ENCODE measurements at places on chromosomes 7 and 10.

GRCh38 chr10:102102421-102102820 lies 17.7 kb downstream of the LDB1 start:
- DNase-seq = no peak

DNA sequence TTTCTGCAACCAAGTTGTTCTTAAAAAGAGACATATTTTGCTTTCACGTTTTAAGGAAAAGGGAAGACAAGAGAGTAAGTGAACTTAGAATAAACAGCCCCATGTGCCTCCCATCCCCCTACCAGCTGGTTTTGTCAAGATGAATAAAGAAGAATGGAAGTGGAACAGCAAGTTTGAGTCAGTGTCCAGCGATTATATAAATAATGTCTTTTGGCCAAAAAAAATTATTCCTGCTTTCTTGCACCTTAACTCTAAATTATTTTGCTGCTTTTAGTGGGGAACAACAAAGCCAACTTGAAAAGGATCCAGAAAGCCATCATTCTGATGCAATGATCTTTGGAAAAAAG lies 82.4 kb upstream of the TRIL start:
- DNase-seq = no peak

- no peak for DNase-seq
Observed at GRCh38 chr10:24449769-24450310, 240.9 kb downstream of the KIAA1217 start.

DNA sequence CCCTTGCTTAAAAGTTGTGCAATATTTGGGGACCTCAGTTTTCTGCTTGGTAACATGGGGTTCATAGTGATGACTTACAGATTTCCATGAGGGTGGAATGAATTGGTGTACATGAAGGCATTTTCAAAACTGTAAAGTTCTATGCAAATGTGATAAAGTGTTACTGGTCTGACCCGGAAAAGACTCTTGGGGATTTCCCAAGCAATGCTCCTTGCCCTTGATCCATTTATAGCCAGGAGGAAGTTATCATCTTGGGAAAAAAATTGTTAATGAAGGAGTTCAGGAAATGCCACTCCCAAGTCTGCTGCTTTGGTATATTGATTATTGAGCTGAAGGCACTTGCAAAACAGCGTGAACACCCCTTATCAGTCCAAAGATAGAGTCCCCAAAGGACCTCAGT lies 96.3 kb upstream of the ZPBP start:
- DNase-seq = no peak

- DNase-seq = no peak
Observed at GRCh38 chr7:5303591-5304505, 21.1 kb downstream of the SLC29A4 start.

GRCh38 chr7:123784263-123784662 lies 35.5 kb upstream of the WASL start:
- DNase-seq = no peak

DNA sequence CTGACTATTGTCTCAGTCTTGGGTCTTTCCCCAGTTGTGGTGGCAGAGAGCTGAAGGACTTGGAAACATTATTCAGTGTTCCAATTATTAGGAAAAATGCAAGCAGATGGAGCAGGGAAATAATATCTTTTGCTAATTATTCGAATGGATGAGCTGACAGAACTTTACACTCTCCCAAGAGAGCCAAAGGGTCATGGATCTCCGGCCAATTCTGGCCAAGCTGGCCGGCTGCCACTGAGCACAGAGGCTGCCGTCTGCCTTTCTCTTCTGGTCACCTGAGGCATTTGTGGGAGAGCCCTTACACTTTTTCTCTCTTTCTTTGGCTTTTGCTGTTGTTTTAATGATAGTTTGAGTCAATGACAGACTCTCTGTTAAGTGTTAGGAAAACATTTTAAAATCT lies 22.2 kb upstream of the CNTNAP2 start:
- DNase-seq = no peak

GRCh38 chr10:83023662-83024061 lies 1115.6 kb upstream of the GHITM start:
- no peak for DNase-seq

DNA sequence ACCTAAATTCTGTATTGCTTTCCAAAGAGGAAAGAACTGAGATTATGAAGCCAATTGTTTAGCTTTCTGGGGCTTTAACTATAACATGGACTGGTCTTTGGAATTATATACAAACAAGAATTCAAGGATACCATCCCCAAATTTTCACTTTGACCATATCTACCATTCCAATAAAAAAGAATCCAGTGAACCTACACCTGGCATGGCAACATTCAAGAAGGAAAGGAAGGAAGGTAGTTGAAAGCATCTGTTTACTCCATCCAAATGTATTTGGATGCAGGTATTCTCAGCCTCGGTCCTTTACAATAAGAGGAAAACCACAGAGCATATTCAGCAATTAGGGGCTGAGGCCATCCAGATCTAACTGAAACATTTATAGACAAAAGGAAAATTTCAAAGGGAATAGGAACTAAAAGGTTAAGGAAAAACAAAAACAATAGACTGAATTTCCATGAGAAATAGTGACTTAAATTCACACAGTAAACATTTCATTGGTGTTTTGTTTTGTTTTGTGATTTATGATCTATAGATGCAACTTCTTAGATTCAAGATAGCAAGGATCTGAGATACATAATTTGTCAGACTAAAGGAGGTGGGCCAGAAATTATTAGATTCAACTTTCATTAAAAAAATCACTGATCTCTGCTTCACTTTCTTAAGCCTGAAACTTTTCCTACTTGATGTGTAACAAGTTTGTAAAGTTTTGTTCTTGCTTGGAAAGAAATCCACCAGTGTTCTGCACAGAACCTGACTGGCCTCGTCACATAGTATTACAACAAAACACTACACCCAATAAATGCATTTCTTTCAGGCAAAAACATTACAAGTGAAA lies 12.7 kb downstream of the SKIDA1 start:
- peak; percentile 40 for DNase-seq

GRCh38 chr10:36946598-36946997 lies 178.8 kb upstream of the ANKRD30A start:
- no peak for DNase-seq

- DNase-seq = peak; percentile 68
Observed at GRCh38 chr7:105487579-105488571, 34.2 kb downstream of the PUS7 start.

- DNase-seq = no peak
Observed at GRCh38 chr10:6470894-6471618, 109.0 kb downstream of the PRKCQ start.

DNA sequence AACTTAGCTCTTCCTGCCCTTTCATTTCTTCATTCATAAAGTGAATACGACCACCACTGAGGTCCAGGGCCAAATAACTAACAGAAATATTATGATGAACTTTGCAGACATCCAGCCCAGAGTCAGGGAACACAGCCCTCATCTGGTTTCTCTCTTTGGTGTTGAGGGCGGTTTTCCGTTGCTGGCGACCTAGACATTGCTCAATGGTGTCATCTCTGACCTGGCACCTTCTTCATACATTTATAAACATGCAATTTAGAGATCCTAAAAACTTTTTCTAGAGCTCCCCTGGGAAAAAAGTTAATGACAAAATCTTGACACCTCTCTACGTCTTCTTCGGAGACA lies 324 bp upstream of the TET1 start:
- no peak for DNase-seq

DNA sequence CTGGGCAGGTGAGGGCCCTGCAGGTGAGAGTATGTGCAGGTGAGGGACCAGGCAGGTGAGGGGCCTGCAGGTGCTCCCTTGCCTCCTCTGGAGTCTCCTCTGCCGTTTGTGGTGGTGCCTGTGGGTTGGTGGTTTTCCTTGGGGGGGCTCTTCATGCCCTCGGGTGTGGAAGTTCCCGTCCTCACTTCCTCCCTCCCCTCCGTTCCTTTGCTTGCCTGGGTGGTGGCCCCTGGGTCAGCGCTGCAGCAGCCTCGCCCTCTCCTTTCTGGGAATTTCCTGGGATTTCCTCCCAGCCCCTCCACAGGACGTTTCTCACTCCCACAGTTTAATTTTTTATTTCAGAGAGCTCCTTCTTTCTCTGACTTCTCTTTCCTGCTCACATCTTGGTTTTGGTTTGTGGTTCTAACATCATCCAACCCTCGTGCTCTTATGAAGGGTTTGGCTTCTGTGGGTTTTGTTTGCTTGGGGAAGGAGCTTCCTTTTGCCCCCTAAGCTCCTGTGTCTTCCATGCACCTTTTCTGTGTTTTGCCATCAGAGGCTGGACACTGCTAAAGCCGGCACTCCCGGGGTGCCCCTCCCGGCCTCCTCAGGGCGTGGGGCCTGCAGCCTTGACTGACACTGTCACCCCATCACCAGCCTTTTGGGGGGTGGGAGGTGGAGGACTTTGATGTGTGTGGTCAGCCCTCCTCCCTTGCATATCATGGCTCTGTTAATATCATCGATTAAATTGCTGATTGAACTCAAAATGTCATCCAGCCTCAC lies 29.2 kb upstream of the ADGRA1 start:
- DNase-seq = no peak

- DNase-seq = no peak
Observed at GRCh38 chr7:105819559-105819958, 56.8 kb downstream of the ATXN7L1 start.

GRCh38 chr7:17994079-17994850 lies 33.4 kb downstream of the PRPS1L1 start:
- peak; percentile 31 for DNase-seq

DNA sequence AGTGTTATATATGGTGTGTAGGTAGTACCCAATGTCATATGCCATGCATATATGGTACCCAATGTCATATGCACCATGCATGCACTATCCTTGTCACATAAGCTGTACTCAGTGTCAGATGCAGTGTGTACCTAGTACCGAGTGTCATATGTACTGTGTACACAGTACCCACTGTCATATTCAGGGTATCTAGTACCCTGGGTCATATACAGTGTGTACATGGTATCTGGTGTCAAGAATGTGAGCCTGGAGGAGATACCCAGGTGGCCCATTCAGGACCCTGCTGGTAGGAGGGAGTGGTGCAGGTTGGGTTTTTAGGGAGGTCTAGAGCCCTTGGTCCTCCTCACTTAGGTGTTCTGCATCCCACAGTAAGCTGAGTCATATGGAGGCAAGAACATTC lies 1.8 kb downstream of the ZMYND11 start:
- DNase-seq = peak; percentile 29

DNA sequence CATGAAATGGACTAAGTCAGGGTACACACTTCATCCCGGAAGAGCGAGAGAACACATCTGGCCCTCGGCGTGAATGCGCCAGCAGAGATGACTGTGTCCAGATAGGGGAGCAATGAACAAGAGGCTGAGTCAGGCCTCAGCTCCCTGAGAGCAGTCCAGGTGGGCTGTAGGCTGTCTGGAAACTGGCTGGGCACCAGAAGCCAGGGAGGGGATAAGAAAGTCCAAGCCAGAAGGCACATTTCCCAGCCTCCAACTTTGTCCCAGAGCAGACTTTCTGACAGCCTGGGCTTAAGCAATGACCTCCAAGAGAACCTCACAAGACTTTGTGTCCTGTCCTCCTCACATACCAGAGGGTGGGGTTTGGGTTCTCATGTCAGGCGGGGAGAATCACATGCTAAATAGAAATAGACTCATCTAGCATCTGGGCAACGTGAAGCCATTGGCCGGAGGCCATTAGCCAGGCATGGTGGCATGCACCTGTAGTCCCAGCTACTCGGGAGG lies 157.2 kb downstream of the ARHGAP12 start:
- DNase-seq = no peak

DNA sequence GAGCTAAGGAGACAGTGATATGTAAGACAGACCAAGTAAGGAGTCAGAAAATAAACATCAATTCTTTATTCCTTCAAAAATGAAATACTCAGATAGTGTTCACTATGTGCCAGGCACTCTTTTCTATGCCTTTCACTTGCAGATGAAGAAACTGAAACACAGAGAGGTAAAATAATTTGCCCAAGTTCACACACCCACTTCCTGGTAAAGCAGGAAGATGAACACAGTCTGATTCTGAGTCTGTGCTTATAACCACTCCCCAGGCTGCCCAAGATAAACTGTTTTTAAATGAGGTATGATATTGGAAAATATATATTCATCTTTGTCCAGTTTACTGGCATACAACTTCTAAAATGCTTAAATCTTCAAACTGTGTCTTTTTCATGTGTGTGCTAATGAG lies 294.4 kb upstream of the NPVF start:
- no peak for DNase-seq

DNA sequence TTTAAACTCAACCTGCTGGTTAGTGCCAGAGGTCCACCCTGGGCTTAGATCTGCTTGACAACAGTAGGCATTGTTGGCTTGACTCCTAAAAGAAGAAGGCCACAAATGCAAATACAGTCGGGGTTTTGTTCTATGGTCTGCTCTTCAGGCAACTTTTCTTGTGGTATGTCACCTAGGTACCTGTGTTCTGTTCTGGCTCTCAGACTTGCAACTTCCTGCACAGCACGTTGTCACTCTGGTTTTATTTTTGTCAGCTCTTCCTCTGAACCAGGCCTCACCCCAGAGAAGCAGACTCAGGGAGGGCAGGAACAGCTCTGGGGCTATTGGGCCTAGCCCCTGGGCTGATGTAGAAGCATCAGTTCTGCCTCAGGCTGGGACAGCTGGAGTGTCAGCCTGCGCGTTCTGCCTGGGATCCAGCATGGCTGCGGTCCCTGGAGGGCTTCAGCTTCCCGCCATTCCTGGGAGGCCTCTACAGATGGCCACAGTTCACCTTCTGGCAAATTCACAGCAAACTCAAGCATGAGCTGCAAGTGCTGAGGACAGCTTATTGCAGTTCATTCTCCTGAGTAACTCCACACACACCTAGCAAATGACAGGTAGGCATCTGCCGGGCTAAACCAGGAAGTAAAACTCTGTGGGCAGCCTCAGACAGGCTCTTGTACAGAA lies 11.0 kb upstream of the PDCD4 start:
- DNase-seq = no peak

- DNase-seq = peak; percentile 93
Observed at GRCh38 chr10:95601116-95601719, 40.0 kb upstream of the SORBS1 start.

DNA sequence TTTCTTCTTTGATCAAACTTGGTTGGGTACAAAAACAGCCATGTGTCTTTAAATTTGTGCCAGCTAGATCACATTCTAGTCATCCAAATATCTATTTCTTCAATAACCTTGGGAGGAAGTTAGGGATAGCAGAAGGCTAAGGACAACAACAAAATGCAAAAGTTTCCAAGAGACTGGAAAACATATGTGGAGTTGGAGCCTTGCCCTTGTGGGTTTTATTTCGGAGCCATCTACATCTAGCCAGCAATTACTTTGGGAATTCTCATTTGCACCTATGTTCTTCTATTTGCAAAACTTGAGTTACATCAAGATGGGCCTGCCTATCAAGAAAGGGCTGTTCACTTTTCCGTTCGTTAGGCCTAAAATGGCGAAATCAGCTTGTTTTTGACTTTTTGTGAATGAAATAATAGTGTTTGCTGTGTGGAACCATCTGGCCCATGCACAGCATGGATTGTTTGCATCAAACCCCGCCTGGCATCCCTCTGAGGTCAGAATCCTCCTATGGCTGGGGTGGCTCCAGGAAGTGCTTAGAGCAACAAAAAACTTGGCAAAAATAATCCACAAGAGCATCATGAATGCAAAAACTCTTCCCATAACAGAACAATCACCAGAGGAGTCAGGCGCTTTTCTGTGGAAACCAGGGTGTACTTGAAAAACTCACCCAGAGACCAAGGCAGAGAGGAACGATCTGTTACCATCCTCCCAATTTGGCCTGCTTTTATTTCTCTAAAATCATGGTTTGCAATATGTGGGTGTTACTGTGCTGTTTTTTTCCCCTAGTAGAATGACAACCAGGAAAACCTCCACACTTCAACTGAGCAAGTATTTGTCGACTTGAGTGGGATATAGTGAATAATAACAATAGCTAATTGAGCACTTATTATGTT lies 36.2 kb upstream of the XPNPEP1 start:
- no peak for DNase-seq

Measured in astrocyte of the hippocampus (primary cell).